Fibroblast of the conjunctiva (primary cell): ENCODE measurements at places on chromosomes 1 and 21.

- DNase-seq = no peak
Observed at GRCh38 chr1:158095737-158096335, 84.9 kb upstream of the CD1D start.

DNA sequence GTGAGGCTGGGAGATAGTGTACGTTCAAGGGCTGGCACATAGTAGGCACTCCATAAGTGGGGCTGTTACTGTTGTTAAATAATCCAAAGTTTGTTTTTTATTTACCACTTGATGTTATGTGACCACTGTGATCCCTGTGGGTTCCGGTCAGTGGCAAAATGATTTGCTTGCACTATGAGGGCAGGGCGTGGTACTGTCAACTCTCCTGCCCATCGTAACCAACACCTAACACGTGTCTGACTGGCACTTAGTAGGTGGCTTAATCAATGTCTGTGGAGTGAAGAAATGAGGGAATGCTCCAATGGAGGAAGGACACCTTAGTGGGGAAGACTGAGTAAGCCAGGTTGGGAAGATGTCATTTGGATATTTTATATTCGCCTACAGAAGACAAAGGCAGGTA, 14.6 kb downstream of the ADORA1 start:
- no peak for DNase-seq

- DNase-seq = no peak
Observed at GRCh38 chr1:195717651-195718050, 890.6 kb downstream of the KCNT2 start.

GRCh38 chr1:8671306-8671917, 146.0 kb downstream of the RERE start:
- DNase-seq = peak; percentile 73

DNA sequence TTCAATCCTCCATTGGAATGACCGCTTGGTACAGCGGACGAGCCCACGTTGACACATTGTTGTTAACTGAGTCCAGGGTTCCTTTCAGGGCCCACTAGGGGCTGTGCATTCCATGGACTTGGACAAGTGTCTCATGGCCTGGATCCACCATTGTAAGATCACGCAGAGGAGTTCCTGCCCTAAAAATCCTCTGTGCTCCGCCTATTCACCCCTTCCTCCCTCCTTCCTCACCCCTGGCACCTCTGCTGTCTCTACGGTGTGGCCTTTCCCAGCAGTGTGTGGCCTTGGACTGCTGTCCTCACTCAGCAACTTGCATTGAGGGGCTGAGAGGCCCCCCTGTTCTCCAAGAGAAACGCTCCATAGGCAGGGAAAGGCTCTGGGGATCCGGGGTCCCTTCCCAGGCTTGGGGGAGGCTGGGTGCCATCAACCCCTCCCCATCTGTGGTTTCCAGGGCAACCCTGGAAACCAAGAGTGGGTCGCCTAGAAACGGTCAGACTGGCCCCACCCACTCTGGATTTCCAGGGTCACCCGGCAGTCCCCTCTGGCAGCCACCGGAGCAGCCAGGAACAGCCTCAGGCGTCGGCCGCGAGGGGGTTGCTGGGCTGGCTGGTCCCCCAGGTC, 50.9 kb downstream of the MEGF6 start:
- no peak for DNase-seq

DNA sequence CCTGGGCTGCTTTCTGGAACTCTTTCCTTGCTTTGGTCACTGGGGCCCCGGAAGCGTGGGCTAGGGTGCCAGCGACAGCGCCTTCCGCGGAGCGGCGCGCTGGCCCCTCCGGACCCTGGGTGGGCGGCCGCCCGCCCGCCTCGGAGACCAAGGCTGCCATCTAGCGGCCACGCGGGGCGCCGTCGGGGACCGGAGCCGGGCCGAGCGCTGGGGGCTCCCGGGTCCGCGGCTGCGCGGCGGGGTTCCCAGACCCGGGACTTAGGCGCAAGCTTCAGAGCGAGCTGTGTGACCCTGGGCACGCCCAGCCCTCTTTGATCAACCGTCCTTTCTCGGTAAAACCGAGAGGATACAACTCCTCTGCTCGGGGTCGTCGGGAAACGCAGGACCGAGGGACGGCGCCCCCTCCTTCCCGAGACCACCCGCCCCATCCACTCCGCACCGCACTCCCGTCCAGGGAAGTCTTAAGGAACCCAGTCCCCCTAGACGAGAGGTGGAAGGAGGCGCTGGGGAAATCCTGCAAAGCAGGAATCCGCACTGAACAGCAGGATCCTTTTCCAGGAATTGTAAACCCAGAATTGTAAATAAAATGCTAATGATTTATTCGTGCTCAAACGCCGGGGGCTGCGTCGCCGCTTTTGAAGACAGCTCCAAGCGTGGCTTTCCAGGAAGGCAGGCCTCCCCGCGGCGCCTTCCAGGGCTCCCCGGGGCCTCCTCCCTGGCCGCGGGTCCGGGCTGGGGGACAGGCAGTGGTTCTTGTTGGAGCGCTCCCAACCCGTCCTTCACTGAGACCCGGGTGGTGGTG, 41.2 kb downstream of the RRAGC start:
- no peak for DNase-seq

GRCh38 chr1:44276901-44277300, 63.6 kb downstream of the DMAP1 start:
- no peak for DNase-seq

DNA sequence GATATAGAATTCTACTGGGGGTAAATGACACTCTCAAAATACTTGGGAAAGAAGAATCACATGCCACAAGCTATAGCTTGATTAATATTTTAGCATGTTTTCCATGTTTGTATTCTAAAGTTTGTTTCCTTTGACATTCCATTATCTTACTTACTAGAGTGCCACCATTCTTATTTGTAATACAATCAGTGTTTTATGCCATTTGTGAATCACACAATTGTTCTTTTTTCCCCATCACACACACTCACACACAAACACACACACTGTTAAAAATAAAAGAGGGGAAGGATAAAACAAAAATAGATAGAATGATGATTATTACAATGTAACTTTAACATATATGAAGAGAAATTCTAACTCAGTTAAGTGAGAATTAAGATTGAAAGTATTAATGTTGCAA, 16.0 kb upstream of the TEKT2 start:
- DNase-seq = no peak

- no peak for DNase-seq
Observed at GRCh38 chr1:228737601-228738041, 2.3 kb downstream of the RHOU start.

GRCh38 chr1:199113265-199113869, 474.5 kb downstream of the PTPRC start:
- peak; percentile 69 for DNase-seq
